ENCODE measurements at places on chromosomes 4 and X.

- no peak for DNase-seq
Observed at GRCh38 chr4:29309050-29309449, 1411.1 kb upstream of the PCDH7 start.

DNA sequence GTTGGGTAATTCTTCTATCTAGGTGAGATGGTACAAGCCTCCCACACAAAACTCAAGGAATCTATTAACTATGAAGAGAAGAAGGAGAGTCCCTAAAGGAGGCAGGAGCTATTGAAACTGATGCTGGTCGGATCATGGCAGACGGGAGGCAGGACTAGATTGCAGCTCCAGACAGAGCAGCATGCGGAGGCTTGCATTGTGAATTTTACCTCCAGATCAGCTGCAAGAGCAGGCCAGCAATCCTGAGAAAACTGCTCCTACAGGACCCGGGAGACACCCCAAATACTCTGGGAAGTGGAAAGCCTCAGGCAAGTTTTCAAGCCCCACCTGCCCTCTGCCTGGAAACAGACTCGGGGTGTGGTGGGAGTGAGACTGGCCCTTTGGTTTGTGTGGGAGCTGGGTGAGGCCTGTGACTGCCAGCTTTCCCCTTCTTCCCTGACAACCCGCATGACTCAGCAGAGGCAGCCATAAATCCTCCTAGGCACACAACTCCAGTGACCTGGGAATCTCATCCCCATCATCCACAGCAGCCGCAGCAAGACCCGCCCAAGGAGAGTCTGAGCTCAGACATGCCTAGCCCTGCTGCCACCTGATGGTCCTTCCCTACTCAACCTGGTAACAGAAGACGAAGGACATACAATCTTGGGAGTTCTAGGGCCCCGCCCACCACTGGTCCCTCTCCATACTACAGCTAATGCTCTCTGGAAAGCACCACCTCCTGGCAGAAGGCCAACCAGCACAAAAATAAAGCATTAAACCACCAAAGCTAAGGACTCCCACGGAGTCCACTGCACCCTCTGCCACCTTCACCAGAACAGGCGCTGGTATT lies 30.9 kb downstream of the GATB start:
- no peak for DNase-seq

- no peak for DNase-seq
Observed at GRCh38 chr4:98653890-98654867, 4.2 kb downstream of the TSPAN5 start.

DNA sequence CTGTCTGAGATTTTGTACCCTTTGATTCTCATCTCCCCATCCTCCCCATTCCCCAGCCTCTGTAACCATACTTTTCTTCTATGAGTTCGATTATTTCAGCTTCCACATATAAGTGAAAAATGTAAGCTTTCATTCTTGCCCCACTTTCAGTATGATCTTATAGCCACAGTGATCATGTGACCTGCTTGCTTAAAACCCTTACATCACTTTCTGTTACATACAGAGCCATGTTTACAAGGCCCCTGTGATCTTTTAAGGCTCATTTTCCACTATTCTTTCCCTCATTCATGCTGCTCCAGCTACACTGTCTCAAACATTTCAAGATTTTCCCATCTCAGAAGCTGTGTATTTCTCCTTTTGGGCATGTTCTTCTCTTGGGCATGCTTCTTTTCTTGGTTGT lies 147.7 kb downstream of the DCK start:
- DNase-seq = no peak

- DNase-seq = no peak
Observed at GRCh38 chr4:45317276-45317675, 590.9 kb upstream of the GNPDA2 start.

- DNase-seq = no peak
Observed at GRCh38 chr4:138540056-138540800, 298.1 kb upstream of the SLC7A11 start.

- DNase-seq = no peak
Observed at GRCh38 chr4:79576429-79576753, 168.4 kb upstream of the GK2 start.

DNA sequence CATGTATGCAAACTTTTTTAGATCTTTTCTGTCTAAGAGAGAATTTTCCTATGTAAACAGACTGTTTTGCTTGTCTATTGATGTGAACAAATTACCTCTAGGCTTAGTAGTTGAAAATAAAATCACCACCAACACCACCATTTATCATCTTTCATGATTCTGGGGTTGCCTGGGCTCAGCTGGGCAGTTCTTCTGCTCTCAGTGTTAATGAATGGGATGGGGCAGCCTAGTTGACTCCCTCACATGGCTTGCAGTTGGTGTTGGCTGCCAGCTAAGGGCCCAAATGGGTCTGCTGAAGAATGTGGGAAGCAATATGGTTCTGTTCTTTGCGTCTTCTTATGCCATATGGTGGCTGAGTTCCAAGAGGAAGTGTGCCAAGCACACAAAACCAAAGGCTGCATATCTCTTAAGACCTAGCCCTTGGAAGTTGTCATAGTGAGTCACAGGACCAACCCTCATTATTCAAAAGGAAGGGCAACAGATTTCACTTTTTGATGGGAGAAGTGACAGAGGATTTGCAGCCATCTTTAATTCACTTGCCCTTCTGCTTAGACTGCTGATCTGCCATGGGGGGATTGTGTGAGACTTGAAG lies 17.9 kb downstream of the REELD1 start:
- no peak for DNase-seq
